Renal cortical epithelial cell (primary cell): ENCODE measurements at places on chromosomes 5 and 9.

GRCh38 chr9:75671354-75671753 lies 219.1 kb upstream of the PCSK5 start:
- DNase-seq, result no peak

DNA sequence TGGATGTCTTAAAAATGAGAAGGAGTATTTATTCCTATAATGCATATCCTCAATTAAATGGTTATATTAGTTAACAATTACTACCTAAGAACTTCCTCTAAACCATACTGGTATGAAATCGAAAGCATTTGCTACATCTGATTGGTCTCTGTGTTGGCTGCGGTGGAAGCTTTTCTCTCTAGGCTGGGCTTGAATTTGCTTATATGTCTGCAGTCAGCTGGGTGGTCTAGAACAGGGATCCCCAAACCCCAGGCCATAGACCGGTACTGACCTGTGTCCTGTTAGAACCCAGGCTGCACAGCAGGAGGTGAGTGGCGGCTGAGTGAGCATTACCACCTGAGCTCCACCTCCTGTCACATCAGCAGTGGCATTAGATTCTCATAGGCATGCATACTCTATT lies 112.3 kb downstream of the TLE4 start:
- DNase-seq, result no peak

DNA sequence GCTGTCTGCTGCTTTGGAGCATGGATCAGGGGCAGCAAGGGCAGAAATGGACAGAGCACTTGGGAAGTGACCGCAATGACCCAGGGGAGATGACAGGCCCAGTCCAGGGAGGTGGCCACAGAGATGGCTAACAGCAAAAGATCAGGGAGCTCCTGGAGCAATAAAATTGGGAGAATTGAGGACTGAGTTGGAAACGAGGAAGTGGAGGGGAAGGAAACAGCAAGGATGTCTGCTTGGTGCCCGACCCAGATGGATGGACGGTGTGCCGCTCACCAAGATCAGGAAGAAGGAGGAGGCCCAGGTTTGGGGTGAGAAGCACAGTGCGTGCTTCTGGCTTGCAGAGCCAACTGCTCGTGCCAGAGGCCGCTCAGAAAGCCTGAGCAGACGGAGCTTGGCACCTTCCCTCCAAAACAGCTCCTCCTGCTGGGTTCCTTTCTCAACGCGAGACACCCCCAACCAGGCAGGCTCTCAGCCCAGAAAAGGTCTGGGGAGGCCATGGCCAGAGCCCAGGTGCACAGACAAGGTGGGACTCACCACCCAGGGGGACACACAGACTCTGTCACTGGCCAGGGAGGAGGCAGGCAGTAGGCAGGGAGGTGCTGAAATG lies 1.7 kb upstream of the SLC34A1 start:
- no peak for DNase-seq

DNA sequence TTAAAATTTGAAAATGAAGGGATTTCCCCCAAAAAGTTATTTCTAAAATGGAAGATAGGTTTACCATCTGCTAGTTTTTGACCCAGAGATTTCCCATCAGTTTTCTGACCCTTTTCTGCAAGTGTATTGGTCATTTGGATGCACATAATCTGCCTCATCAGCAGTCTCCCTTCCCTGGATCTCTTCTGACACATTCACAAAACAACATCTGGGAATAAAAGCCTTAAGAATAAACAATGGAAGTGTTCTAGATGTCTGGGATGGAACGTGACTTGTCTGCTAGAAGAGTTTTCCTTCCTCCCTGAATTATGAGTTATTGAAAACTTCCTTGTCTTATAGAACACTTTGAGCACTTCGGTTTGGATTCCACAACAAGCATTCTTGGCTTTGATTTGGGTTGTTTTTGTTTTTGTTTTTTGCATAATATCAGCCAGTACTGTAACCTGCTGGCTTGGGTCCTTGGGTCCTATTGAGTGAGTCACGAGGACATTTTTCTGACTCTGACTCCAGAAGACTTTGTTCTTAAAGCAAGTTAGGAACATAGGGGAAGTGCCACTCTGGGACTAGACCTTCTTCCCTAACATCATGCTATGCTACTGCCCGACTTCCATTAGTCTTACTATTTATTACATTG lies 18.2 kb upstream of the ESM1 start:
- no peak for DNase-seq

DNA sequence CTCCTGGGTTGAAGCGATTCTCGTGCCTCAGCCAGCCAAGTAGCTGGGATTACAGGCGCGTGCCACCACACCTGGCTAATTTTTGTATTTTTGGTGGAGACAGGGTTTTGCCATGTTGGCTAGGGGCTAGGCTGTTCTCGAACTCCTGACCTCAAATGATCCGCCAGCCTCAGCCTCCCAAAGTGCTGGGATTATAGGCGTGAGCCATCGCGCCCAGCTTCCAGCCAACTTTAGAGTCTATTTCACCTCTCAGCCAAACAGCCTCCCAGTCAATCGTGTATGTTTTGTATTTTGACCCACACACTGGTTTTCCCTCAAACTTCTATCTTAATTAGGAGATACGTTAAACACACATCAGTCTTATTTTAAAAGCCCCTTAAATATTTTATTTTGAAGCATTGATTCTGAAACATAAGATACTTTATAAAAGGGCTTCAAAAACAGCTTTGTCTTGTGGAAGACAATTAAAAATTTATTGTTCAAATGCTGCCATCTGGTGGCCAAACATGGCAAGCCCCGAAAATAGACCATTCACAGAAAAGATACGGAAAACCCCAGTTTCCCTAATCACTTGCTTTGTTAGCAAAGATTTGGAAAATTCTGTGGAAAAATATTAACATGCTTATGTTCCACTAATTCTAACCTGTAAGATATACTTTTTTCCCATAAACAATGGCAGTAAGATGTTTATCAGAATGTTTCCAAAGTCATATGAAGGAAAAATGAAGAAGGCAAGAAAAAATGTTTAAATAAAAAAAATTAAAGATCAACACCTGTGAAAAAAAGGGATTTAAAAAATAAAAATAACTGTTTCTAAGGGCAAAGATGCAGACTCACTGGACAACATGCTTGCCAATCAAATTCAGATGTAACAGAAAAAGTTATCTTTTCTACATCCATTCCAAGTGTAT lies 33.1 kb downstream of the APTX start:
- DNase-seq, result peak; percentile 40

DNA sequence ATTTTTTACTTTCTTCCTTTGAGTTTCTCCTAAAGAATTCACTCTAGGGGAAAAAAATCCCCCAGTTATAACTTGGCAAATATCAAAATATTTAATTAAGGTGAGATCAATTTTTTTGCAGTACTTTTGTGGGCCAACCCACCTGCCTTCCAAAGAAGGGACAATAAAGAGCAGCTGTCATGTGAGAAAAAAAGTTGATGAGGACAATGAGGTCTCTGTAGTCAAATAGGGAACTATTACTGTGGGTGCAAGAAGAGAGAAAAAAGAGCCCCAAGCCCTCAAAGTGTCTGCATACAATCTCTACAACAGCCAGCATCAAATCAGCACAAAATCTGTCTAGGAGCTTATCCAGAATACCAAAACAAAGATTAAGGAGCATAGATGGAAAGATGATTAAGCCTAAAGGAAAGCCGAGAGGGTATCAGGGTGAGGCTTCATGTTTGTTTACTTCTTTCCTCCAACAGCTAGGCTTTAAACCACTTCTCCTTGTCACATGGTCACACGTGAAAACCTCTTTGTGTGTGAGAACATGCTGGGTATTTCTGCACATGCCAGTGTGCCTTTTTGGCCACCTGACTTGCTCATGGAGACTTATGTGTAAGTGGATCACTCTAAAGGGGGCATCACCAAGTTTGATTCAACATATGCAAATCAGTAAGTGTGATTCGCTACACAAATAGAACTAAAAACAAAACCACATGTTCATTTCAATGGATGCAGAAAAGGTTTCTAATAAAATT lies 19.2 kb upstream of the FYB1 start:
- no peak for DNase-seq

DNA sequence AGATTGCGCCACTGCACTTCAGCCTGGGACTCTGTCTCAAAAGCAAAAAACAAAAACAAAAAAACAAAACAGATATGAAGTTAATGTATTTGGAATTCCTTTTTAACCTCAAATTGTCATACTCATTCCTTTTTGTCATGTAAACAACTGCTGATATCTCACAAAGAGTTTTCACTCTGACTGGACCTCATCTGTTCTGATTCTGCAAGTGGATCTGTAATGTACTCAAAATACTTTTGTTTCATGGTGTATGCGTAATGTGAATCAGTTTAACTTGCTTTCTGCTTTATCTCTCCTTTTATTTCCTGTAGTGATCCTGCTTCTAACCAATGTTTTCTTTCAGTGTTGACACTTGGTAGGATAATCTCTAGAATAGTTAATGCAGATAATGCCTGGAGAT lies 106.7 kb downstream of the FOCAD start:
- DNase-seq, result no peak
